Karpas-422 (cell line): ENCODE measurements at places on chromosomes 12 and 14. TPM values are rescaled to one million over a fixed set of nuclear protein-coding genes. Genes with fewer than 3 reads are reported as not detected.

ETFBKMT gene
- total RNA-seq, result 1.0 and 1.5 TPM in 2 replicates

- no peak for DNase-seq
These were observed 347.2 kb downstream of the CCDC91 start for GRCh38 chr12:28537474-28537873.

DNA sequence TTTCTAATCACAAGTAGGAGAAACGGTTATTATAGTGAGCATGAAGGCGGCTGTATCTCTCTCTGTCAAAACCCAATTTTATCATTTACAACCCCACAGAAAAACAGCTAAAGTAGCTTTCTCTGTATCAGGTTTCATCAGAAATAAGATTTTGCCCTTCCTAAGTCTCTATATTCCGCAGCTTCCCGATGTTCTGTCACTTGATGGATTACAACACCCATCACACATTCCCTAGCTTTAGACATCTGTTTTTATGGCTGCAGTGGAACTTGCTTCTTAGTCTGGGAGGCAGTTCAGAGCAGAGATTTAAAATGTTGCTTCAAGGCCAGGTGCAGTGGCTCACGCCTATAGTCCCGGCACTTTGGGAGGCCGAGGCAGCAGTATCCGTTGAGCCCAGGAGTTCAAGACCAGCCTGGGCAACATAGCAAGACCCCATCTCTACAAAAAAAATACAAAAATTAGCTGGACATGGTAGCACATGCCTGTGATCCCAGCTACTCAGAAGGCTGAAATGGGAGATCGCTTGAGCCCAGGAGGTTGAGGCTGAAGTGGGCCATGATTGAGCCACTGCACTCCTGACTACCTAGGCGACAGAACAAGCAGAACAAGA, 27.6 kb upstream of the FOXN3 start:
- DNase-seq, result no peak

ASB2 gene
- 0.69 and 2.3 TPM in 2 replicates for total RNA-seq

DNA sequence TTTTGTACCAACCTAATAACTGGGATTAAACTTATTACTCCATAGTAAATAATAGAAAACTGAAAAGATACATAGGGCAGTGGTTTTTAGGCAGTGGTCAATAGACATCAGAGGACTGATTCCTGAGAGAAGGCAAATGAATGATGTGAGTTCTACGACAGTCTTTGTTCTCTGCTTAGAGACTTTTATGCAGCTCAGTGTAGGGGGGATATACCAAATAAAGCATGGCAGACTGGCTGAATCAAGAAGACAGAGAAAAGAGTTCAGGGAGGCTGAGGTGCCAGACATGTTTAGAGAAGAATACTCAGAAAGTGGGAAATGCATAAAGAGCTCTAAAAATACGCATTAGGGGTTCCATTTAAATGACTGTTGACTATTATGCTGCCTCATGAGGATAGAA, 320.8 kb upstream of the FAR2 start:
- no peak for DNase-seq

- peak; percentile 82 for DNase-seq
These were observed 83.1 kb downstream of the ARL6IP4 start for GRCh38 chr12:123063535-123063934.

CNTN1 gene
- not detected in 2 replicates for total RNA-seq

- no peak for DNase-seq
These were observed 84.9 kb upstream of the ADAMTS20 start for GRCh38 chr12:43636725-43637463.

DNA sequence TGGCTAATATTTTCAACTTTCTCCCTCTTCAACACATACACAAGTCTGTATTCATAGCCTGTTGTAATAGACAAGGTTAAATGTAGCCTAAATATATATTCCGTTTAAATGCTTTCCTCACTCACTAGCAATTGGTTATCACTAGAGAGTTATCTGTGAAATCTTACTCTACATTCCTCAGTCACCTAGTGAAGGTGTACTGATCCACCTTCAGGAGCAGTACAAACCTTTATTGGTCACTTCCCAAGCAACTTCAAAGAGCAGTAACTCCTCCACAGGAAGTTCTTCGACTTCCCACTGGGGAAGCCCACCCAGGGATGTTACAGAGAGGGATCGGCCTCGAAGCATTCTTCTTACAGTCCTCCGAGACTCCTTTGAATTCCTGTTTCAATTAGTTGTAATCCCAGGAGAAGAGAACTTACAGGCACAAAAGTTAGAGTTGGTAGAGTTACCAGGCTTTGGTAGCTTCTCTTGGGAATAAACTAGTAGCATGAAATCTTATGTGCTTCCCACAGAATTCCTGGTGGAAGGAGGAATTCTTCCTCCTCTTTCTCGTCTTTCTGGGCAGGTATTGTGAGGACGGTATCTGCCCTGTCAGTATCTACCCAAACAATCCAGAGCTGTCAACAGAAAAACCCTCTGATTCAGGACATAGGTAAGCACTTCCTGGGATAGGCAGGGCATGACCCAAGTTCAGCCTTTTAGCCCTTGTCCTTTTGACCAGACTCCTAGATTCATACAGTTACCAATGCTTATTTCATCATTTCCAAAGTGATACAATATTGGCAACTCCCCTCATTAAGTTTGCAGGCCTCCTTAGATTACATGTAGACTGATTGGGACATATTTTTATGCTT, at the start of gene GYS2:
TSS of gene GYS2 (minus strand) at position 603 of the 857 bp plus-strand sequence. CDS start at position 348, 255 bp downstream.
- no peak for DNase-seq

DNA sequence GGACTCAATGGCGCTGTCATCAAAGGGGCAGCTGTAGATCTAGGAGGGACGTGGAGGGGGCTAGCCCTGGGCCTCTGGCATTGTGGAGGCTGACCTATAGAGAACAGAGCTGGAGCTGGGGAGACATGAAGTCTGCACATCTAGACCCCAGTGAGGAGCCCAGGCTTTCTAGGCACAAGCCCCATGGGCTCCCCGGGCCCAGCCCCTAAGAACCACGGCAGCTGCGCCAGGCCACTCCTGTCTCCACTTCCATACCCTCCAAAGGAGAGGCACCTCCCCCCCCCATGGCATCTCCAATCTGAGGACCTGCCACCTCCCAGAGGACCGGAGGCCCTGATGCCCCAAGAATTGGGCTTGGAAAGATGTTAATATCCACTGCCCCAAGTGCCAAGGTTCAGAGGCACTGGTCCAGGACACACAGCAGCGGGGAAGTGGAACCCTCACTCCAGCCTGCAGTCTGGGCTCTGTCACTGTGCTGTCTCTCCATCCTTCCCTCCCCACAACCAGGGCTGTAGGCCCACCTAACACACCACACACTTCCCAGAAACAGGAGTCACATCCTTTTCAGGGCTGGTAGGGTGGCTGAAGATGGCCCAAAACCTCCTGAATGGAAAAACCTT, 4.5 kb downstream of the ANKRD9 start:
- DNase-seq, result no peak

- no peak for DNase-seq
These were observed 329.0 kb upstream of the SFSWAP start for GRCh38 chr12:131381716-131382430.

DNA sequence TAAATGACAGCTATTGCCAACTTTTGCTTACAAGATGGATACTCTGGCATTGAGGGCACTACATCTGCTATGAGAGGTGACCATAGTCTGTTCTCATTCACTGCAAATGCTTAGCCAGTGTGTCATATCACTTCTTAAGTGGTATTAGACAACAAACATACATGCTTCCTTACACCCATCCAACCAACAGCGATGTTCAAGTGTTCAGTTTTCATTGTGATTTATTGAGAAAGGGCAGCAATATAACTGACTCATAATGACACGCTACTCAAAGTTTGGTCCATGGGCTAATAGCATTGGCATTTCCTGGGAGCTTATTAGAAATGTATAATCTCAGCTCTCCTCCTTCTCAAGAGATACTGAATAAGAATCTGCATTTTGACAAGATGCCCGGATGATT, 181.7 kb downstream of the NPAS3 start:
- DNase-seq, result no peak

SUSD6 gene
- total RNA-seq, result 43.8 and 46.0 TPM in 2 replicates

DAO gene
- total RNA-seq, result not detected in 2 replicates

DNA sequence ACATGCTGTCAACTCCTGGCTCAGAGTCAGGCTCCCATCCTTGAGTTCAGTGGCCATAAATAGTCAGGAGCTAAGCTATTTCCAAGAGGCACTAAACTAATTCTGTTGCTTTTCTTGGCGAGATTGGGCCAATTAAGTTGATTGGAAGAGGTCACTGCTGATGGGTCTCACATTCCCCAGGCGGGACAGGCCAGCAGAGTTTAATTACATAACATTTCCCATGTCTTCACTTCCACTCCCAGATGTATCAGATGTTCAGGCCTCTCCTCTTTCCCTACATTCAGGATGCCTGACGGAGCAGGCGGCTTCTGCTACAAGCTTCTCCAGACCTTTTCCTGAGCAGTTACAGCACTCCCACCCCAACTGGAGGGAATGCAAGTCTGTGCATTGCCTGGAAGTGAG, 5.3 kb downstream of the NTF3 start:
- no peak for DNase-seq

- no peak for DNase-seq
These were observed 3.5 kb downstream of the B3GNT4 start for GRCh38 chr12:122206976-122207375.

- no peak for DNase-seq
These were observed 93.8 kb upstream of the ALX1 start for GRCh38 chr12:85186236-85186635.

- no peak for DNase-seq
These were observed 1277.6 kb downstream of the AACS start for GRCh38 chr12:126342866-126343265.

WDR20 gene
- 16.9 and 19.7 TPM in 2 replicates for total RNA-seq

DNA sequence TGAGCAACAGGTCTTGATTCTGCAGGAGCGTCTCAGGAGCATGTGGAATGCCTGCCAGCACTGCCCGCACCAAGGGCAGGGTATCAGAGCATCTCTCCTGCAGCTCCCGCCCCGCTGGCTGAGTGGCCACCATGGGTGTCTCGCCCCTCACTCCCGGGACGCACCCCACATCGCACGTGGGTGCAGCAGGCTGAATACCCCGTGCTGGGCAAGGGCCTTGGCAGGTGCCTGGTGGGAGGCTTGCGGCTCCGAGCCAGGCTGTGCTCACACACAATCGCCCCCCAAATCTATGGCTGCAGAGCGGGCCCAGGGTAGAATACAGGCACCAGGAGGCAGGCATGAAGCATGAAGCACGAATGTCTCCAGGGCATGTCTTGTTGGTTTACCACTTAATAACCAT, 103.9 kb upstream of the TMEM132D start:
- no peak for DNase-seq

CLEC4E gene
- 1.4 TPM in 1 of 2 replicates, not detected in the other for total RNA-seq

GRCh38 chr12:55073043-55074022, 52.9 kb upstream of the OR9K2 start:
- DNase-seq, result peak; percentile 90

- DNase-seq, result no peak
These were observed 26.8 kb upstream of the IL22 start for GRCh38 chr12:68280240-68280639.

DNA sequence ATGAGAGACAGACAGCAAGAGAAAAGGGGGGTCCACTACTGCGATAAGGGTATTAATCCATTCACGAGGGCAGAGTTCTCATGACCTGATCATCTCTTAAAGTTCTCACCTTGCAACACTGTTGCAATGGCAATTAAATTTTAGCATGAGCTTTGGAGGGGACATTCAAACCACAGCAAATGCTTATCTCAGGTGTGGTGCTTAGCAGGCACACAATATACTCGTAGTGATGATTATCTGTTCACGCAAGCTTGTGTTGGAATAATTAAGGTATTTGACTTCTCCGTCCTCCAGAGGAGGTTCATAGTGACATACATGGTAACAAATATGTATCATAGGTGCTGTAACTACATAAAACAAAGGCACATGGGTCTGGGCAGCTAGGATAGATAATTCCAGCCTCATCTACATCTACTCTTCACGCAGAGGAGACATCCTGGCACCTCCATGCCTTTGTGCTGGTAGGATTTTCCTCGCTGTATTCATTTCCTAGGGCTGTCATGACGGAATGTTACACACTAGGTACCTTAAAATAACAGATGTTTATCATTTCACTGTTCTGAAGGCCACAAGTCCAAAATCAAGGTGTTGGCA, 221.2 kb downstream of the RBM19 start:
- no peak for DNase-seq

GRCh38 chr14:69814397-69814796, 17.4 kb upstream of the SLC10A1 start:
- no peak for DNase-seq

DNA sequence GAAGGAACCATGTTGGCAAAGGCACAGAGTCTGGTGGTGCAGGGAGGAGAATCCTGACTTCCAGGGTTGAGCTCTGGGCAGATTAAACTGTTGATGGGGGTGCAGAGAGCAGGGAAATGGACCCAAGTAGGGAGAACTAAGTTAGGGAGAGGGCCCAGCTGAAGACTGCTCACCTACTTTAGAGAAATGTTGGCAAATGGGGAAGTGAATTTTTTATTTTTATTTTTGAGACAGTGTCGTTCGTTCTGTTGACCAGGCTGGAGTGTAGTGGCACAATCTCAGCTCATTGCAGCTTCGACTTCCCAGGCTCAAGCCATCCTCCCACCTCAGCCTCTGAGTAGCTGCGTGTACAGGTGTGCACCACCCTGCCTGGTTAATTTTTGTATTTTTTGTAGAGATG, 32.1 kb upstream of the TUBA1A start:
- DNase-seq, result no peak

LRRK2 gene
- 0.07 and 0.15 TPM in 2 replicates for total RNA-seq

- peak; percentile 90 for DNase-seq
These were observed 120.1 kb upstream of the MAX start for GRCh38 chr14:65222440-65222858.

- peak; percentile 55 for DNase-seq
These were observed 3.9 kb downstream of the ENTPD5 start for GRCh38 chr14:74015176-74015575.

CIDEB gene
- 7.1 and 9.9 TPM in 2 replicates for total RNA-seq

DNA sequence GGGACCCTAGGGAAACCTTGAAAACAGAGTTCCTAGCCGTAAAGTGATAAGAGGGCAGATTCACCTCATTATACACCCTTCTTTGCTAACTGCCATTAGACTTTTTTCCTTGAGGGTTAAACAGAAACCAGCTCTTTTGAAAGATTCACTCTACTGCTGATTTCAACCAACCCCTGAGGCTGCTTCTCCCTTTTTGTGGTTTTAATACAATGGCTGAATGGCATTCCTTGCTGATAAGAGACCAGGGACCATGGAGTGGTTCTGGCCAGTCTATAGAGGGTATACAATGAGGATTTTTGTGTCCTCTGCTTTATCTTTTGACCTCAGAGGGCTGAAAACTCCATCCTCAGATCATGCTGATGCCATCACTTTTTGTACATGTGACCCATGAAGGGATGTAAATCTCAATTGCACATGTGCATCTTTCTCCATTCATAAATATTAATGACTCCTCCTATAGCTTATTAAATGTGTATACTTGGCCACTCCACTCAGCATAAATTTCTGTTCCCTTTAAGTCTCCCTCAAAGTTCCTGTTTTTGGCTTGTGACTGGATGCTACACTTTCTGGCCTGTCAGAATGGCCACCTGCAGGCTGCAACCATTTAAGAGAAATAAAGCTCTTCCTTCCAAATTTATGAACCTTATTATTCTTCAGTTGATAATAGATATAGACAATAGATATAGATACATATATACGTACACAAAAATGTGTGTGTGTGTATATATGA, 233.8 kb upstream of the SEL1L start:
- DNase-seq, result no peak
